ENCODE measurements at places on chromosomes 11 and 22.
A peak's percentile ranks its signal among the peaks of the same experiment; 100 is the strongest.

GRCh38 chr22:17777005-17777716 is 2.9 kb upstream of the BID start:
- DNase-seq, result peak; percentile 43

GRCh38 chr22:40819599-40820140 is 524 bp upstream of the SLC25A17 start:
- no peak for DNase-seq

- no peak for DNase-seq
These were observed 668 bp downstream of the F2 start for GRCh38 chr11:46719543-46720218.

DNA sequence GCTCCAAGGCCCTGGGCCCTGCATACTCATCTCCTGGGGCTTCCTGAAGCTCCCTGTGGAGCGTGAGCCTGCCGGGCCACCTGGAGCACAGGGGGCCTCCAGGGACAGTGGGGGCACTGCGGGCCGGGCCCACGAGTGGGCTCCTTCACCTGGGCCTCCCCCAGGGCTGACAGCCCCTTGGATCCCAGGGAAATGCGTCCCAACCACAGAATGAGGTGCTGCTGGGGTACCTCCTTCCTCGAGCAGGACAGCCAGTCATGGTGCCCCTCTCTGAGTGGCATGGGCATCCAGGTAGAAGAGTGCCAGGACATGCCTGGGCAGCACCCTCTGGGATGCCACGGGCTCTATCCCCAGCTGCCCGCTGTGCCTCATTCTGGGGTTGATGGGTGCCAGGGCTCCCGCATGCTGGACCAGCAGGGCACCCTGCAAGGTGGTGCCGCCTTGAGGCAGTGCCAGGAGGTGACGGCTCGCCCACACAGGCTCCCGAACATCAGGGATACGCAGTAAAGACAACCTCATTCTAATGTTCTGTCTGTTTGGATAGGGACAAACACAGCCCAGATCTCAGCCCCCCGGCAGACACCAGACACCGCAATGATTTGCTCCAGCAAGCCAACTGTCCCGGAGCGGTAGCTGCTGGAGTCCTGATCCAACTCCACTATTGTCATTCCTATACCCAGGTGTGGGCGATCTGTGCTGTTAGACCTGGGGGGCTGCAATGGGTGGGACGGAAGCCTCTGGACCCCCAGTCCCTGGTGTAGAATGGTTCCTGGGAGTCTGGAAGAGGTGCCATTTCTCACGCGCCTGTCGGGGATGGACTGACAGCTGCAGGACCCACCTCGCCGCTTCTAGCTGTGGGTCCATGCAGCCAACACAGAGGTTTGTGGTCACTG is 25.8 kb downstream of the KRTAP5-5 start:
- DNase-seq, result no peak

DNA sequence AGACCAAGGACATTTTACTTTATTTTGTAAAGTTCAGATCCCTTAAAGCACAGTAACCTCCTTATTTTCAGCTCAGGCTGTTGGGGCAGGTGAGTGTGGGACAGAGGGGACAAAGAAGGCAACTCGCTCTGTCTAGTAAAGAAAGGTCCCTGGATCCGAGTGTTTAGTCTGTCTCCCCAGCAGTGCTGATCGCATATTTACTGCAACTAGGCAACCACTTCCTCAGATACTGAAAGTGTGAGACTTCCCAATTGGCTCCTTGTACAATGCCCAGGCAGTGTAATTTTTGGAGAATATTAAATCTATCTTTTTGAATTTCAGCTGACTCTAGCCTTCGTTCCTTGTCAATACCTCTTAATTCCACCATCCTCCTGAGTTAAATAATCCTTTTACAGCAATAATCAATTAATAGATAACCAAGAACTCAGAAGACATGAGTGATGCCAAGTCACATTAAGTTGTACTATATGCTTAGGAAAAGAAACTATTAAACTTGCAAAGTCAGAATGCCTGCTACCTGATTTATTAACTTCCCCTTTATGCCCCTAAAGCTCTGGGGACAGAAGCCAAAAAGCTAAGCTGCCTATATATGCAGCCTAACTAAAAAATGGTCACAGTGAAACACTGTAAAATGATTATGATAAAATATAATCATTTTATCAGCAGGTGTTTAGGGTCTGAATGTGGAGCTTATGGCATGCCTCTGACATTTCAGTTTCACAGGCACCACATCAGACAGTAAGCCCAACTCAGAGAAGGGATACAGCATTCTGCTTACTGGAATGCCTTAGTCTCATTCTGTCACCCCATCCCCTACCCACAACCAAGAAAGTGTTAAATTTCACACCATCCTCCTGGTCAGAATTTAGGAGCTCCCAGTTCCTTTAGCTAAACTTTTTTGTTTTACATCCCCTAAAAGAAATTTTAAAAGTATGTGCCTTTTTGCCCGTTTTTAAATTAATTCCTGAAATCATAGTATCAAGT is 138.7 kb downstream of the TRIM44 start:
- no peak for DNase-seq
